Cardiac septum (tissue), 1 donor: ENCODE measurements at places on chromosomes 12 and 14.

GRCh38 chr14:99252443-99252939, 19.5 kb downstream of the BCL11B start:
- no peak for DNase-seq

DNA sequence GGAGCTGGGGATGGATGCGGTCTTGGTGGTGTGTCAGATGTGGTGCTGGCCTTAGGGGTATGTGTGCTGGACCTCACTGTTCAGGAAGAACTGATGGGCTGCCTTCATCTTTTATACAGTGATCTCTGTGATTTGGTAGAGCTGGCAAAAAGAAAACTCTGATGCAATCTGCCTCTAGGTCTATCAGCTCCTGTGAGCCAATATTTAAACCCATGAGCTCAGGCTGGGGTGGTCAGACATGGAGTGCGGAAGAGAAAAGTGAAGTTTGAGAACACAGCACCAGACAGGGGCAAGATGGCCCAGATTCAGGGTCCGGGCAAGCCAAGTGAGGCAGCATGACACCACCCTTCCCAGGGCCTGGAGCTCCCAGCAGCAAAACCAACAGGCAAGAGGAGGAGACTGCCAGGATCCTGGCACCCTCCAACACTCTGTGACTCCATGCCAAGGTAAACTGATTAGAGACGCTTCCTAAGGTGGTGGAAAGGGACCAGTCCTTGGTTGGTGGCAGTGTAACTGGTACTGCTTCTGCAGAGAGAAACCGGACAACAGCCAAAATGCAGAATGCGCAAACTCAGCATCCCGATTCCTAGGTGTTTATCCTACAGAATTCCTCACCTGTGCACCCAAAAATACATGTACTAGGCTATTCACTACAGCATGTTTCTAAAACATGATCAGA, 82.3 kb downstream of the CHGA start:
- DNase-seq = no peak

DNA sequence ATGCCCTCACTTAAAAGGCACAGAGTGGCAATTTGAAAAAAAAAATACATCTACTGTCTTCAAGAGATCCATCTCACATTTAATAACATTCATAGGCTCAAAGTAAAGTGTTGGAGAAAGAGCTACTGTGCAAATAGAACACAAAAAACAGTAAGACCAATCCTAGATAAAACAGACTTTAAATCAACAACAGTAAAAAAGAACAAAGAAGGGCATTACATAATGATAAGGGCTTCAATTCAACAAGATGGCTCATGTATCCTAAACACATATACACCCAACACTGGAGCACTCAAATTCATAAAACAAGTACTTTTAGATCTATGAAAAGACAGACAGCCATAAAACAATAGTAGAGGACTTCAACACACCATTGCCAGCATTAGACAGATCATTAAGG, 93.6 kb upstream of the PCED1B start:
- no peak for DNase-seq

DNA sequence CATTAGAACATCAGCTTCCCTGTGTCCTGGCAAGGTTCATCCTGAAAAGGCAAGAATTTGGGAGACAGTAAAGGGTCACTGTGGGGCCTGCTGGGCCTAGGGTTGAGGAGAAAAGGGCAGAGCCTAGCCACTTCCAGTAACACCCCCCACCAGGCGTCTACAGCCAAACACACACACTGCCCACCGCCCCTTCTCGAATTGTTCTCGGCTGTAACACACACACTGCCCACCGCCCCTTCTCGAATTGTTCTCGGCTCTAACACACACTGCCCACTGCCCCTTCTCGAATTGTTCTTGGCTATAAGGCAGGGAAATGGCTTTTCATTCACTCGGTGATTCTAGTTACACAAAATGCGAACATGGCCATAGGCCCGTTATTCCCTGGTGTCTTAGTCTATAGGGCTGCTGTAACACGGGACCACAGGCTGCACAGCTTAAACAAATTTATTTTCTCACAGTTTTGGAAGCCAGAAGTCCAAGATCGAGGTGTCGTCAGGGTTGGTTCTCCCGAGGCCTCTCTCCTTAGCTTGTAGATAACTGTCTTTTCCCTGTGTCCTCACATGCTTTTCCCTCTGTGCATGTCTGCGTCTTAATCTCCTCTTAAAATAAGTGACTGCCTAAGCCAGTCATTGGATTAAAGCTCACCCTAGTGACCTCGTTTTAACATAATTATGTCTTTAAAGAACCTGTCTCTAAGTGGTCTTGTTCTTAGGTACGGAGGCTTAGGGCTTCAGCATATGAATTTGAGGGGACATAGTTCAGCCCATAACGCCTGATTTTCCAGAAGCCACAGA, 171.0 kb downstream of the ADGRD1 start:
- DNase-seq = peak; percentile 36

DNA sequence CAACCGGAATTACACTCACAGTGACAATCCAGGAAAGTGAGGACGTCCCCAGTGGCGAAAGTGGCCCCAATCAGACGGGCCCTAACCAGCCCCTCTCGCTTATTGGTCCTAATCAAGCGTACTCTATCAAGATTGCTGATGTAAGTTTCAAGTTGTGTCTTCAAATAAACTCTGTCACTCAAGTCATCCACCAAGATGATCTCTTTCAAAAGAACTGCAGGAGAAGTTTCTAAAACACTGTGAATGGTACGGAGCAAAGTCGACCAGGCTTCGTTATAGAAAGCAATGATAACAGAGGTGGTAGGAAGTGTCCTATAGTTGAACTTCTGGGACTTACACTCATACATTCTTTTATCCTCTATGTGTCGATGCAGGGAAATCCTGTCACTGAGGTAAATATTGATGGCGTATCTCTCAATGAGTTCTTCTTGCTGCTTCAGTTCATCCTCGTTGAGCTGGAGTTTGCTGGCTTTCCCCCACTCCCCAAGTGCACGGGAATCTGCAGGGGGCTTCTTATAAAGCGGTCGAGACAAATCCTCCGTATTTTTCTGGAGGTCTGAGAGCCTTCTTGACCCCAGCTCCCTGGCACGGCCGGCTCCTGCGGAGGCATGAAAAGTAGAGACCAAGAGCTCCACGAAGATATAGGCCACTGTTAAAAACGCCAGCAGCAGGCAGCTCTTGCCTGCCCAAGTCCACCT, 604 bp downstream of the GALNT4 start:
- DNase-seq = no peak

DNA sequence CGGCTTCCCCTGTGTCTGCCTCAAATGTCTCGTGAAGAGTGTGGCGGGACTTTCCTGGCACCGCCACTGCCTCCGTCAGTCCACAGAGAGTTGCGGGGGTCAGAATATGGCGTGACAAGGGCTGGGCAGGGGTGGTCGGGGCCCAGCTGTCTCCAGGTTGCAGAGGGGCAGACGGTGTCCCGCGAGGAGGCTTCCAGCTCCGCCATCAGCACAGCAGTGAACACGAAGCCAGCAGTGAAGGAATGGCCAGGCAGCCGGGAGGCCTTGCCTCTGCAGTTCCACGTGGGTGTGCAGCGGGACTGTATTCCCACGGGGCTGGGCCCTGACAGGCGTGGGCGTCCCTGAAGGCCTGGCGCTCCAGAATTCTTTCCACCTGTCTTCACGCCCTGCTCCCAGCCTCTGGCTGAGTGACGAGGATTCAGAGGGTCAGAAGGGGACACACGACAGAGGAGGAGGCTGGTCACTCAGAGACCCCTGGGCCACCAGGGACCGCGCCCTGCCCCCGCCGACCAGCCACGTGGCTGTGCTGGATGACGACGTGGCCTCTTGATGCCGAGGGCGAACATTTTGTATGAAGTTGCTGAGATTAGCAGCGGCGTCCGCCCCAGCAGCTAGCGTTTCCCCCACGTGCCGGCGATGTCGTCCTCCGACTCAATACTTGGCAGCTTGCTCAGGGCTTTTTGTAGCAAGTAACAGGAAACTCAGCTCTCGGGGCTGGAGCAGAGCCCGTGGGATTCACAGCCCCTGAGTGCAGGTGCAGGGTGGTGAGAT, 25.0 kb upstream of the GALNT9 start:
- DNase-seq = no peak

GRCh38 chr12:78120866-78121560, 290.3 kb downstream of the NAV3 start:
- DNase-seq = no peak

DNA sequence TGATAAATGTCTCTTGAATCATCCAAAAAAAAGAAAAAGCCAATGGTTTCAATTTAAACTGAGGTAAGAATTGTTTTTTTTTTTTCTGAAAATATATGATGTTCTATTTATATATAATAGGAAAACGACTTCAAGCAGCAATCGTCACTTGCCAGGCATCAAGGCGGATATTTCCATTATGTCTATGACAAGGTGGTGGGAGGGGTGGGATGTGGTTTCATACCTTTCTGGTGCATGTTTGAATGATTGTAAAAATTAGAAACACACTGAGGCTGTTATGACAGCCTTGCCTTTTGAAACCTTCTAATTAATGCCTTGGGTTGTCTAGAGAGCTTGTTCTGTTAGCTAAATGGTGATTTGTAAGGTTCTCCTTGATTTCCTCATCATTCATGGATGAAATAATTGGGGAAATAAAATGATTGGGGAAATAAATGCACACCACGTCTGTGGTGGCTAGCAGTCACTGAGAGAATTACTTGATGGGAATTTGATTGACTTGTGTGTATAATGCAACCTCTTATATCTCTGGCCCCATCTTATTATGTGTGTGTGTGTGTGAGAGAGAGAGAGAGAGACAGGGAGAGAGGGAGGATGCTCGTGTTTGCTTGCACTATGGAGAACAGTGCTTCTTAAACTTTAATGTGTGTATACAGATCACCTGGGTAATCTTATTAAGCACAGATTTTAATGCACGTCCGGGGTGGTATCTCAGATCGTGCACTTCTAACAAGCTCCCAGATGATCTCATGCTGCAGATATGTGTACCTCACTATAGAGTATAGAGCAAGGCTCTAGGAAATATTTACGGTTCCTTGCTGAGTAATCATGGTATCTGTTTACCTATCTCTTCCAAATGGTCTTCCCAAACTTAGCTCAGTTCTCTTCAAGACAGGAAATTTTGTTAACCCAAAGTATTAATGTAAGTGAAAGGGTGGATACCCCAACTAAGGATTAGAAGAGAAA, 502.6 kb downstream of the DIO2 start:
- no peak for DNase-seq

DNA sequence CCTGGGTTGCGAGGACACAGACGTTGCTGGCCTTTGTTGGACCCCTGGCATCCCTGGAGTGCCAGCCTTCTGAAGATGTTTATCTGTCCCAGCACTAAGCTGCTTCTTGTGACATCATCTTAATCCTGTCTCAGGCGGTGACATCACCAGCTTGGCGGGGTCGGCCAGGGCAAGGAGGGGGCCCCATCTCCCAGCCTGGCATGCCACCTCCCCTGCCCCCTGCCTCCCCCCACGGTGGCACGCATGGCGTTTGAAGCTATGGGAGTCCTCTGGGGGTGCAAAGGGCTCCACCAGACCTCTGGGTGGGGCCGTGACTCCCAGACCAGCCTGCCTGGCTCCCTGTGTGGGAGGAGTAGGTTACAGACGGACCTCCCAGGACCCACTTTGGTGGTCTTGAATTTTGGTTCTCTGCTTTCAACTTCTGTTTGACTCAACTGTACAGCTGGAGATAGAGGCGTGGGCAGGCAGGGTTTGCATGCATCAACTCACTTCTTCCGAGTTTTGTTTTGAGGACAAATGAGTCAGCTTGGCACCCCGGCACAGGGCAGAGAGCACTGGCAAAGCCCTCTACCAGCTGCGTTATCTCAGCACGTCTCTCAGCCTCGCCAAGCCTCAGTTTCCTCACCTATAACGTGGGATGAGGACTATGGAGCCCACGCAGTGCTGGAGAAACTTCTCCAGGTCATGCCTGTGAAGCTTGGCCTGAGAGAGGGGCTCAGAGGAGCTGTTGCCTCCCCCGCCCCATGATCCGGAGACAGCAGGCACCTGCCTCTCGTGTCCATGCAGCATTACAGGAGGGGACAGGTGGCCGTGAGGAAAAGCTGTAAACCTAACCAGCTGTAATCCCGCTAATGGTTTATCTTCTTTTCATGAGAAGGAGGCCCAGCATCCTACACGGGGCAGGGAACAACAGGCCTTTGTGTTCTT, 38.8 kb upstream of the EML1 start:
- DNase-seq = peak; percentile 73

DNA sequence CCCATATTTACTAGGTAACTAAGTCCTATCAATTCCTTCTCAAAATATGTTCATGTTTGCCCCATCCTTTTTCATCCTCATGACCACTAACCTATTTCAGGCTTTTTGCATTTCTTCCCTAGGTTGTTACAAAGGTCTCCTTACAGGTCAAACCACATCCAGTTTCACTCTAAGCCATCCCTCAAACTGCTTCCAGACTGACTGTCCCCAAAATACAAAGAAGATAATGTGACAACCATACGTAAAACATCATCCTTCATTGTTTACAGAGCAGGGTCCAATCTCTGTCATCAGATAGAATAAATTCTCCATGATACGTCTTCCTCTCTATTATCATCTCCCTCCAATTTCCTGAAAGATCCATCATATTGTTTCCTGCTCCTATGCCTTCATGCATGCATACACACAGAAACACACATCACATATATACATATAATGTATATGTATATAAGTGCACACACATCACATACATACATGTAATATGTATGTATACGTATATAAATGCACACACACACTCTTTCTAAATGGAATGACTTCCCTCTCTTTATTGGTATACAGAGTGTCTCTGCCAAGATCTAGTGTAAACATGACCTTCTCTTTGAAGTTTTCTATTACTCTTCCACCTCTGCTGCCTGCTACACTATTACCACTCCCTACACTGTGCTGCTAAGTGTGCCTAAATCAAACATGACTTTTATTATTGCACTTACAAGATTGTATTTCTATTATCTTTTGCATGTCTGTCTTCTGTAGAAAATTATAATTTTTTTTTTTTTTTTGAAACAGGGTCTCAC, 30.7 kb upstream of the EPS8 start:
- DNase-seq = no peak

- no peak for DNase-seq
Measured at GRCh38 chr12:47816403-47817271, 3.1 kb downstream of the HDAC7 start.

DNA sequence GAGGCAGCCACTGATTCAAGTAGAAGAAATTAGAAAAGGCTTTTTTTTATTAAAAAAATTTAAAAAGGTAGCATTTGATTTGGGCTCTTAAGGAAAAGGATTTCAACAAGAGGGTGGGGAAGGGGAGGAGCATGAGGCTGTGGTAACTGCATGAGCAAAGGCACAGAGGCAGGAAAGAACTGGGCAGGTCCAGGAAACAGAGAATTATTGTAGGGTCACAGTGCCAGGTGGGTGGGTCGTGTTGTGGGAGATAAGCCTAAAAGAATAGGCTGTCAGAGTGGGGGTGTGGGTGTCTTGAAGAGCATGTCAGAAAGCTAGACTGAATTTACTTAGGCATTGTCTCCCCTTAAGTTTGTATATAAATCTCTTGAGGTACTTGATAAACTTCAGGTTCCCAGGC, 7.8 kb downstream of the LIMA1 start:
- DNase-seq = peak; percentile 76

- no peak for DNase-seq
Measured at GRCh38 chr12:123077298-123078119, 73.4 kb downstream of the PITPNM2 start.

GRCh38 chr12:69662764-69663163, 36.3 kb downstream of the BEST3 start:
- DNase-seq = no peak
